ENCODE measurements at places on chromosomes 13 and 19.
A peak's percentile ranks its signal among the peaks of the same experiment; 100 is the strongest.

DNA sequence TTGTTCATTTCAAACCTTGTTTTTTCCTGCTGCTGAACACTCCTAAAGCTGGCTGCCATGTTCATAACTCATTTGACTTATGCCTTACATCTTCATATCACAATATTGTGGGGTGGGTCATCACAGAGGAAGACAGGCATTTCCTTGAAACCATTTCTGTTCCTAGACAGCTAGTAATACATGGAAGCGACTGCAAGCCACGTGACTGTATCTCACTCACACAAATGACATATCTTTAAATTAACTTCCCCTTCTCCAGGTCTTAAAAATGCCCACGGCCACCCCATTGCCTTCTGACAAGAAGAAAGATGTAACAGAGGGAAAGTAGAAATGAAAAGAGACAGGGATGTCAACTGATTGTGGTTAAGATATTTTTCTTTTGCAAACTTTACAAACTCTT lies 236.8 kb downstream of the LMO7 start:
- DNase-seq = no peak

DNA sequence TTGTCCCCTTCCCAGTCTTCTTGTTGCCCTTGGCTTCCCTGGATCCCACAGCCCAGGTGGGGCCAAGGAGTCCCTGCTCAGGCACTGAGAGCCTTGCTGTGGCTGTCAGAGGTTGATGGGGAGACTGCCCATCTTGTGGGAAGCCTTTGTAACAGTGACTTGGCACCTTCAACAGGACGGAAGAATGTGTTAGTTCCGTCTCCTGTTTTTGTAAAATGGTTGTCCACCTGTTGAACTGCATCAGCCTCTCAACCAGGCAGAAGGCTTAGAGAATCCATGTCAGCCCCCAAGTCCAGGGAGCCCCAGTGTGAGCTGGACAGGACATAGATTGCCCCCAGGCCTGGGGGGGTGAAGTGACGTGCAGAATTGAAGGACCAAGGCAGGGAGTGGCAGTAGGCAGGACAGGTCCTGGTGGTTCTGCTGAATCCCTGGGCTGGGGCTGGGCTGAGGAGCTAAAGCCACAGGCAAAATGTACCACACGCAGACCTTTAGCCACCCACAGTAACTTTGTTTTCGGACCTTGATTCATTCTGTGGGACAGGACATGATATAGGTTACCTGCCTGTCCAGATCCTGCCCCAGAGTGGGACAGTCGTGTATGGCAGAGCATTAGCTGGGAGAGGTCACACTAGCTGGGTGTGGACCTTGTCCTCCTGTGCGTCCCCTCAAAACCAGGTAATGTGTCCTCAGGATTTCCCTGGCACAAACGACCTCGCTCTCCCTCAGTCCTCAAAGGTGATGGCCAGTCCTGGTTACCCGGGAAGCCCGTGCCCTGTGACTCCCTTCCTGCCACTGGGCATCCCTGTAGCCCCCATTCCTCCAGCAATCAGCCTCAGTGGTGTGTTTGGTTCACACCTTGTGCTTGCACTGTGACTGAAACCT lies 47.0 kb downstream of the GATAD2A start:
- no peak for DNase-seq

GRCh38 chr19:32908641-32909190 lies 39.1 kb upstream of the SLC7A9 start:
- no peak for DNase-seq

DNA sequence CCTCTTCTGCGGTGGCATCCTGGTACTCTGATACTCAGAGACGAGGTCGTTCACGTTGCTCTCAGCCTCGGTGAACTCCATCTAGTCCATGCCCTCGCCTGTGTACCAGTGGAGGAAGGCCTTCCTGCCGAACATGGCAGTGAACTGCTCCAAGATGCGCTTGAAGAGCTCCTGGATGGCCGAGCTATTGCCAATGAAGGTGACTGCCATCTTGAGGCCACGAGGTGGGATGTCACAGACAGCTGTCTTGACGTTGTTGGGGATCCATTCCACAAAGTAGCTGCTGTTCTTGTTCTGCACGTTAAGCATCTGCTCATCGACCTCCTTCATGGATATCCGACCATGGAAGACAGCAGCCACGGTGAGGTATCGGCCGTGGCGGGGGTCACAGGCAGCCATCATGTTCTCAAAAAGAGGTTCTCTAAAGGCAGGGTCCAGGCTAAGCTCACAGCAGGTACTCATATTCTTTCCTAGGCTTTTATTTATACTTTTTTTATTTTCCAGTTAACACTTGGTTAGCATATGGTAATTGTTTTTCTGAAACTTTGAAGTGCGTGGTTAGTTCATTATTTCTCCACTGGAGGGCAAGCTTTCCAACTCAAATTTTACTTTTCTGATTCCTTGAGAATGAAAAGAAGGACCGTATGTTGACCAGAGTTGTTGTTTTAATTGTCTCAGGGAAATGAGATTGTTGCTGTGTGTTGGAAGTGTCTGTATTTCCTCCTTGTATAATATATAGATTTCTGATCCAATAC lies 72.4 kb upstream of the RGCC start:
- DNase-seq = no peak

DNA sequence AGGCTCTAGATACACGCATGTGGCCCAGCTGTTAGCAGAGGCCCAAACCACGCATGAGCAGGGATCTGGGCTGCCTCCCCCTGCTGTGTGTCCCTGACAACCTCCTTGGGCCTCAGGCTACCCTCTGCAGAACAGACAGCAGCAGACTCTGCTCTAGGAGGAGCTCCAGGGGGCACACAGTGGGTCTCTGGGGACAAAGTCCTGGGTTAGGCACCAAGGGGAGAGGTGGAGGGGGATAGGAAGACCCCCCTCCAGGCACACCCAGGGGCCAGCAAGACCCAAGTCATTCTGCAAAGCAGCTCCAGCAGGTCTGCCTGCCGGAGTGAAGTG lies 8.0 kb downstream of the TINCR start:
- no peak for DNase-seq

DNA sequence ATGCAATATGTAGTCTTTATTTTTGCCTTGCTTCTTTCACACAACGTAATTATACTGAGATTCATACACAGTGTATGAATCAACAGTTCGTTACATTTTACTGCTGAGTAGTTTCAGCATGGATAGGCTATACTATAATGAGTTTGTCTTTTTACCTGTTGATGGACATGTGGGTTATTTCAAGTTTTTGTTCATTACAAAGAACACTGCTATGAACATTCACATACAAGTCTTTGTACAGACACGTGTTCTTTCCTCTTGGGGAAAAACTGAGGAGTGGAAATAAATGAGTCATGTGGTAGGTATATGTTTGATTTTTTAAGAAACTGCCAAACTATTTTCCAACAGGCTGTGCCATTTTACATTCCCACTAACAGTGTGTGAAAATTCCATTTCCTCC lies 35.1 kb downstream of the ENOX1 start:
- DNase-seq = no peak

GRCh38 chr19:52936151-52936953 lies 13.1 kb upstream of the ZNF888 start:
- DNase-seq = no peak

DNA sequence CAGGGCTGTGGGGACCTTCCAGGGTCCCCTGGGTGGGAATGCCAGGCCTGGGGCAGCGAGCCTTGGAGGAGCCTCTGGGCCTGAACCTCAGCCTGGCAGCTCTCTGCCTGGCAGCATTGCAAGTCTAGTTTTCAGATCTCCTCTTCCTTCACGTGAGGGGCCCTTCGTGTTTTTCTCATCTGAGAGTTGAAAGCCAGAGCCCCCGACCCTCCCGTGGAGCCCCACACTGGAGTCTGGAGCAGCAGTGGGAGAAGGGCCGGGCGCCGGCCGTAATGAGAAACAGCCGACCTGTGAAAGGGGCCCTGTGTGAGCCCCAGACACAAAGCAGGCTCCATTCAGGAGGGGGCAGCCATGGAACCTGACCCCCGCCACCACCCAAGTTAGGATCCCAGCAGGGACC lies 19.3 kb downstream of the TMED1 start:
- no peak for DNase-seq

GRCh38 chr13:47420568-47420967 lies 523.7 kb upstream of the HTR2A start:
- peak; percentile 12 for DNase-seq

- DNase-seq = no peak
Observed at GRCh38 chr19:10278935-10279334, 7.8 kb upstream of the ICAM4 start.

All from Panc1 (cell line).